ENCODE measurements at places on chromosomes 3 and 15.

- no peak overlapping the region for H3K4me3 ChIP-seq
- no peaks in the 10 kb centered on the region for H3K4me1 ChIP-seq
- DNase-seq: no peak
- H3K27me3 ChIP-seq: no peaks in the 10 kb centered on the region
Observed at GRCh38 chr3:191792580-191792979, 331.6 kb downstream of the PYDC2 start.

DNA sequence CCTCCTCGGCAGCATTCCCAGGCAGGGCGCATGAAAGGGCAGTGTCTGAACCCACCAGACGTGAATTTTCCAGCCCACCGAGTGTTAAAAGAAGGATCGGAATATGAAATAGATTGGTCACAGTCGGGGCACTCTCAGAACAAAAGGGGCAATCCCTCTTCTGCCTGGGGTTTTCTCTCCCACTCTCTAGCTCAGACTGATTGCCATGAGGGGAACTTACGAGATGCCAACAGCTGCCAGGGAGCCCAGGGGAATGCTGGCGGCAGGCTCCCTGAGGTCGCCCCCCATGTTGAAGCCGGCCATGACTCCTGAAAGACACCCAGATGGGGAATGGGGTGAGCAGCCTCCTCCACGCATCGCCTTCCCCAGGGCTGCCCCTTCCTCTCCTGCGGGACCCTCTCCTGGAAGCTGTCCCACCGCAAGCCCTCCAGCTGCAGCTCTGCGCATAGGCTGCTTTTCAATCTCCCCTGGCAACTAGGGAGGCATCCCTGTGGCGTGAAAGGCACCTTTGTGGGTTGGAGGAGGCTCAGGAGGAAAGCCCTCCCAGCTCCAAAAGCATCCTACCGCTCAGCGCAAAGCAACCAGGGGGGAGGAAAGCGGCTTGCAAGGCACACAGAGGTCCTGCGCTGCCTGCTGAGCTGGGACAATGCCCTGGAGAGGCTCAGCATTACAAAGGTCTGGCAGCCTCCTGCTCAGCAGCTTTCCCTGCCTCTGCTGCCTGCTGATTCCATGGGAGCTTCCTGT is 64.8 kb upstream of the HEG1 start:
- peaks cover 43% of the 10 kb centered on the region for H3K4me1 ChIP-seq
- no peaks in the 10 kb centered on the region for H3K27me3 ChIP-seq
- no peak overlapping the region for H3K27ac ChIP-seq
- H3K4me3 ChIP-seq: no peak overlapping the region
- peak; percentile 36 for DNase-seq

- H3K4me1 ChIP-seq: no peaks in the 10 kb centered on the region
- no peak overlapping the region for H3K27ac ChIP-seq
- H3K4me3 ChIP-seq: no peak overlapping the region
- no peaks in the 10 kb centered on the region for H3K36me3 ChIP-seq
- peak; percentile 34 for DNase-seq
Observed at GRCh38 chr3:194377708-194378107, 8.2 kb upstream of the LRRC15 start.

DNA sequence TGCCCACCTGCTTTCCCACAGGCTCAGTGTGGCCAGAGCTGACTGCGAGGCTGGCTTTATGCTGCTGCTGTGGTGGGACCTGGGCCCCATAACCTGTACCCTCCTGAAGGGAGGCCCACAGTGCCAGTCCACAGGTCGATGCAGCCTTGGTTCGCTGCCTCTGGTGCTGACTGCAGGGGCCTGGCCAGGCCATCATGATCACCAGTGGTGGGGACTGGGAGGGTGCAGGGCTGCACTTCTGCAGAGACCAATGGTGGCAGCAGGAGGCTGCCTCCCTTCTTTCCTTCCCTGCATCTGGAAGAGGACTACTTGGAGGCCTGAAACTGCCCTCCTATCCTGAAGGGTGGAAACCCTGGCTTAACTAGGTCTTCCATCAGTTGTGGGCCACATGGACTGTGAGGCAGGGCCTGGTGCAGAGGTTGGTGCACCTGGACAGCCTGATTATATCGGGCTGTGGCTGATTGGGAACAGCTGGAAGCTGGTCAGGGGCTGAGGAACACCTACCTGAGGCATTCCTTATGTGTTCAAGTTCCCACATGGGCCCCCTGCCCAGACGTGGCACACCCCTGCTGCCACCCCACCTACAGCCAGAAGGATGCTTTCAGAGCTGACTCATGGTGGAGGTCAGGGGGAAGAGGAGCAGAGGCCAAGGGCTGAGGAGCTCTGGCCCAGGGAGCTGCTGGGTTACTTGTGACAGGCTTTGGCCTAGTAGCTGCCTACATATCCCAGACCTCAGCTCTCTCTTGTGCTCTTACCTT is 29.8 kb downstream of the POMGNT2 start:
- no peaks in the 10 kb centered on the region for H3K4me1 ChIP-seq
- no peak overlapping the region for H3K4me3 ChIP-seq
- no peak for DNase-seq
- no peaks in the 10 kb centered on the region for H3K27me3 ChIP-seq
- no peaks in the 10 kb centered on the region for H3K36me3 ChIP-seq

DNA sequence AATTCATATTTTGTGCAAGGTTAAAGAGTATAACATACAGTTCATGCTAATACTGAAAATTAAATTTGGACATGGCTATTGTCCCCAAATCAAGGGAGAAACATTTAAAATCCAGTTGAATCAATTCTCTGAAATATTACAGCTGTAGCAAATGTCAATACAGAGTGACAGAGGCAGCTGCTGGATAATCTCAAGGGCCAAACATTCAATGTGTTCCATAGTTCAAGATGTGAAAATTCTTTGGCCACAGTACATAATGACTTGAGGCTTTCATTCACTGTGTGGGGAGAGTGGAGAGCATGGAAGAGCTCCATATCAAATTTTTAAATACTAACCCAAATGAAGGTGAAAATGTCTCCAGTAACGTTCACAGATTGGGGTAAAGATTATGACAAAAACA is 1192.8 kb upstream of the CADM2 start:
- H3K4me1 ChIP-seq: no peaks in the 10 kb centered on the region
- DNase-seq: no peak
- H3K36me3 ChIP-seq: no peaks in the 10 kb centered on the region
- no peaks in the 10 kb centered on the region for H3K27me3 ChIP-seq
- H3K27ac ChIP-seq: no peak overlapping the region
- no peak overlapping the region for H3K4me3 ChIP-seq

GRCh38 chr15:73395671-73396070 is 26.9 kb upstream of the HCN4 start:
- no peaks in the 10 kb centered on the region for H3K36me3 ChIP-seq
- H3K27ac ChIP-seq: no peak overlapping the region
- no peaks in the 10 kb centered on the region for H3K4me1 ChIP-seq
- peaks cover 18% of the 10 kb centered on the region for H3K27me3 ChIP-seq

- H3K36me3 ChIP-seq: no peaks in the 10 kb centered on the region
- no peak overlapping the region for H3K27ac ChIP-seq
- H3K27me3 ChIP-seq: peaks cover 7% of the 10 kb centered on the region
- H3K4me3 ChIP-seq: no peak overlapping the region
- no peak for DNase-seq
- H3K4me1 ChIP-seq: no peaks in the 10 kb centered on the region
Observed at GRCh38 chr3:140505213-140505612, 172.7 kb upstream of the TRIM42 start.

DNA sequence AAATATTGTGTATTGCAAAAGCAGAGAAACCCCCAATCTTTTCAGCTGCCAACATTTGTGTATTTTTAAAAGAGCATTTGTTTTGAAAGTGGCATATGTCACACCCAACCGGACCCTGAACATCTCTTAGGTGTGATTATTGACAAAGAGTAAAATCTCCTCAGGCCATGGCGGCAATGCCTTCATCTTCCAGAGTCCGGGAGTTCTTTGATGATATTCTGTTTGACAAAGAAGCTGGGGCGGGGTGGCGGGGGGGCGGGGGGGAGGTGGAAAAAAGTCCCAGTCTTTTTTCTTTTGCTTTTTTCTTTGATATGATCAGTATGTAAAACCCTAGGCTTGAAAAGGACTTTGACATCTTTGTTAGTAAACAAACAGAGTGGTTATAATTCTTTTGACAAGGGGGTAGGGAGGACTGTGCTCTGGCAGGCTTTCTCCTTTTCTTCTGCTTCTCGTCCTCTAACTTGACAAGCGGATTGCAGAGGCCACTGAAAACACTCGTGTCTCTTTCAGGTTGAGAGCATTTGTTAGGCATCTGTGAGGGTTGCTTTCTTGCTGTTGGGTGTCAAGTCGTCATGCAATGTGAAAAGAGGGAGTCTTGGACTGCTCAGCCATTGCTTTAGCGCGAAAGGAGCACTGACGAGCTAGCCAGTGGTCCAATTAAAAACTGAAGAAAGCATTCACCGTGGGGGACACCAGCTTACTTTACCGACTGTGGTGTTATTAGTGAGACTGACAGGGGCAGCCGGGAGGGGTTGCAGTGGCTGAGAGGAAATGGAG is 243.2 kb downstream of the NSUN3 start:
- H3K27ac ChIP-seq: no peak overlapping the region
- H3K4me3 ChIP-seq: no peak overlapping the region
- no peaks in the 10 kb centered on the region for H3K36me3 ChIP-seq
- DNase-seq: no peak
- no peaks in the 10 kb centered on the region for H3K27me3 ChIP-seq

GRCh38 chr3:126488185-126488584 is 12.5 kb upstream of the ZXDC start:
- DNase-seq: no peak
- H3K36me3 ChIP-seq: no peaks in the 10 kb centered on the region
- no peak overlapping the region for H3K4me3 ChIP-seq
- 0 out of 2 replicates have a peak, but pooled peaks cover 6% of the 10 kb centered on the region for H3K27me3 ChIP-seq
- H3K4me1 ChIP-seq: no peaks in the 10 kb centered on the region

DNA sequence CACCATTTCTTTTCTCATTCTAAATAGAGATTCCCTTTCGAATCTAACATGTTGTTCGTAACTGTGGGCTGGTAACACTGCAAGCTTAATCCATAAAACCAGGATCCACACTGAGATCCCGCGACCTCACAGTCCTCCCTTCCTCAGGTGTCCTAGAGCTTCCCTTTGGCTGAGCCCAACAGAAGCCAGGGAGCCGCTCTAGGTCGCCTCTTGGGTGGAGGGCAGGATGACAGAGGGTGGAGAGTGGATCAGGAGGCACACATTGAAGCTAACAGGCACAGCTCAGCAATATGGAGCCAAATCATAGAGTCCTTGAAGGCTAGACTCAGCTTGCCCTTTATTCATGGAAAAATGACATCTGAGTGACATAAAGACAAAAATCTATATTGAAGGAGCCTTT is 44.7 kb upstream of the DLG1 start:
- peaks cover 10% of the 10 kb centered on the region for H3K4me1 ChIP-seq
- H3K36me3 ChIP-seq: no peaks in the 10 kb centered on the region
- H3K27me3 ChIP-seq: no peaks in the 10 kb centered on the region

GRCh38 chr3:111690242-111690641 is 95.1 kb upstream of the ZBED2 start:
- peaks cover 26% of the 10 kb centered on the region for H3K4me1 ChIP-seq
- DNase-seq: peak; percentile 84

DNA sequence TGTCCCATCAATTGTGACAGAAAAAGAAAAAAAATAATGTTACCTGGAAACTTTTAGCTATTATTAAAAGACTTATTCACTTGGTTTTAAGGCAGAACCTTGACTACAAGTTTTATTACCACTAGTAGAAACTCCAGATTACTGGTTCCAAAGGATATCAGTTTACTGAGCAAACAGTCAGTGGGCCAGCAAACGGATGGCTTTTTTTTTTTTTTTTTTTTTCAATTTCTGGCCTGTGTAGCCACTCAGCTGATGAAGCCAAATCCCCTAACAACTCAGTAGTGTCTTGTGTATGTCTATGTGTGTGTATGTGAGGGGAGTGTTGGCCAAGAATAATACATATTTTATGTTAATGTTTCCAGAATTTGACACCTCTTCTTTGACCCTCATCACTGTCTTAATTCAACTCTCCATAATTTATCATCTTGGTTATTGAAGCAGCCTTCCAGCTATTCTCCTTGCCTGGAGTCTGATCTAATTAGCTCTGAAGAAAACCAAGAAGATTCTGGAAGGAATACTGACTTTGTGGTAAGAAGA is 724.9 kb downstream of the NSUN3 start:
- H3K36me3 ChIP-seq: no peaks in the 10 kb centered on the region
- no peak for DNase-seq
- no peaks in the 10 kb centered on the region for H3K27me3 ChIP-seq
- H3K27ac ChIP-seq: no peak overlapping the region
- no peak overlapping the region for H3K4me3 ChIP-seq

- H3K27me3 ChIP-seq: no peaks in the 10 kb centered on the region
- no peak overlapping the region for H3K27ac ChIP-seq
- DNase-seq: no peak
- no peaks in the 10 kb centered on the region for H3K36me3 ChIP-seq
- peaks cover 13% of the 10 kb centered on the region for H3K4me1 ChIP-seq
Observed at GRCh38 chr15:95600367-95600766, 730.1 kb upstream of the NR2F2 start.

Measured in GM23248 (cell line).